ENCODE measurements at places on chromosomes 5 and 9. TPM values are rescaled to one million over a fixed set of nuclear protein-coding genes. Genes with fewer than 3 reads are reported as not detected.

DNA sequence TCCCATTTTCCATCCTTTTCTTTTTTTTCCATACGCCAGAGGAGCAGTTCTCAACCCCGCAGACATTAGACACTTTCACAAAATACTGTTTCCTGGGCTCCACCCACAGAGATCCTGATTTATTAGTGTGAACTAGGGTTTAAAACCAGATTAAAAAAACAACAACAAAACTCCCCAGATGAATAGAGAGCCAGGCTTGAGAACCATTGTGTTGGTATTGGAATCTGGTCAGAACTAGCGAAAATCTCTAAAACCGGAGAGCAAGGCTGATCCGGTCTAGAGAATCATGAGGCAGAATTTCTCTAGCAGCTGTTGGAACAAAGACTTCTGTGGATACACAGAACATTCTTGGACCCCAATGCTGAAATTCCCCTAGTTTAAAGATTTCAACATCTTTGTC, 173.0 kb downstream of the PCSK1 start:
- H3K36me3 ChIP-seq: no peaks in the 10 kb centered on the region
- no peak for DNase-seq
- peaks cover 11% of the 10 kb centered on the region for H3K4me1 ChIP-seq
- no peak overlapping the region for H3K27ac ChIP-seq
- no peak overlapping the region for H3K4me3 ChIP-seq
- no peaks in the 10 kb centered on the region for H3K27me3 ChIP-seq

DNA sequence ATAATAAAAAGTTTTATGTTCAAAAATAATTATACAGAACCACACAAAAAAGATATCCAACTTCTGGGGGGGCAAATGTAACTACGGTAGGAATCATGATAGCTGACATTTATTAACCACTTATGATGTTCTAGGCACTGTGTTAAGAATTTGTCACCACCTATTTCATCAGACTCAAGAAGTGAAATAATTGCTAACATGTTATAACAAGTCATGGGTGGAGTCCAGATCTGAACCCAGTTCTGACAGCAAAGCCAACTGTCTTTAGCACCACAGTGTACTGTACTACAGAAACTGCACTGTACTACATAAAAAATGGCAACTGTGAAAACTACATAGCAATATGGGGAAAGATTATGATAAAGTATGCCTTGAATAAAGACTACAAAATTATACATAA, 3.0 kb upstream of the SAP30L start:
- no peak overlapping the region for H3K27ac ChIP-seq
- no peak overlapping the region for H3K4me3 ChIP-seq
- H3K36me3 ChIP-seq: peaks cover 49% of the 10 kb centered on the region
- no peaks in the 10 kb centered on the region for H3K27me3 ChIP-seq
- DNase-seq: no peak

GRCh38 chr9:114431003-114431402, 43.2 kb upstream of the AKNA start:
- no peak for DNase-seq
- peaks cover under 1% of the 10 kb centered on the region for H3K27me3 ChIP-seq
- no peak overlapping the region for H3K27ac ChIP-seq
- H3K4me1 ChIP-seq: peaks cover 8% of the 10 kb centered on the region

DNA sequence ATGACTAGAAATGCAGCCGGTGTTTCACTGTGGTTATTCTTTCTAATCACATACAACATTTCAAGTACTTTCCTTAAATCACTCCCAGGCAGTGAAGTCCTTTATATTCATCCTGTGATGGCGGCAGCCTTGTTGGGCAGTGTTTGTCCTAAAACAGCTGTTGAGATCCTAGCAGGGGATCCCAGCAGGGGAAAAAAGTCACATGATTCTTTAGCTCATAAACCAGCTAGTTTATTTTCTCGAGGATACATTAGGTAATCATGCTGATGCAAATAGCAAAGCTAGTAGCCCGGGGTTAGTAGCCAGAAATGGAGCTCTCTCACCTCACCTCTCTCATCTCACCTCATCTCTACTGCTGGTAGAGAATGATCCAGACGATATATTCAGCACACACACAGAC, 70.5 kb downstream of the FOXD1 start:
- no peak for DNase-seq
- H3K4me3 ChIP-seq: no peak overlapping the region
- H3K27ac ChIP-seq: no peak overlapping the region
- peaks cover 9% of the 10 kb centered on the region for H3K36me3 ChIP-seq

GRCh38 chr9:134295746-134296250, 30.5 kb upstream of the RXRA start:
- DNase-seq: no peak
- peaks cover 6% of the 10 kb centered on the region for H3K4me1 ChIP-seq
- peaks cover 21% of the 10 kb centered on the region for H3K27me3 ChIP-seq
- no peak overlapping the region for H3K27ac ChIP-seq
- H3K4me3 ChIP-seq: no peak overlapping the region

DNA sequence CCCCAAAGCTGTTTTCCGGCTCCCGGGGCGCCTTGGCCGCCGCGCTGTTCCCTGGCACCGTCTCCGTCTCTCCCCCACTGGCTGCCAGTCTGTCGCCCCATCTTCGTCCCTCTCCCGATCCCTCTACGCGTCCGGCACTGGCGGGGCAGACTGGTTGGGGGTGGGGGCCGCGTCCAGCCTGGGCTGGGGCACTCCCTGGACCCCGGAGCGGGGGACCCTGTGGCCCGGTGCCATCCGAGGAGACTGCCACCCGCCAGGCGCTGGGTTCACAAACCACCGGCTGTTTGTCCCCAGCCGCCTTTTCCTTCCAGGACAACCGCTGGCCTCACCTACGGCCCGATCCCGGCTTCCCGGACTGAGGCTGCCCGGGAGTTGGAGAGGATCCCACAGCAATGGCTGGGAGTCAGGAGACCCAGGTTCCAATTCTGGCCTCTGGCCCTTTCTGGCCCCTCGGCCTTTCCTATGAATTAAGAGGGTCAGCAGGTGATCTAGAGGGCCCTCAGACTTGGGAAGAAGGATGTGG, 1.0 kb upstream of the FIBCD1 start:
- peaks cover 3% of the 10 kb centered on the region for H3K36me3 ChIP-seq
- no peak for DNase-seq
- no peak overlapping the region for H3K27ac ChIP-seq
- peaks cover 12% of the 10 kb centered on the region for H3K4me1 ChIP-seq
- H3K27me3 ChIP-seq: peaks cover 48% of the 10 kb centered on the region

DNA sequence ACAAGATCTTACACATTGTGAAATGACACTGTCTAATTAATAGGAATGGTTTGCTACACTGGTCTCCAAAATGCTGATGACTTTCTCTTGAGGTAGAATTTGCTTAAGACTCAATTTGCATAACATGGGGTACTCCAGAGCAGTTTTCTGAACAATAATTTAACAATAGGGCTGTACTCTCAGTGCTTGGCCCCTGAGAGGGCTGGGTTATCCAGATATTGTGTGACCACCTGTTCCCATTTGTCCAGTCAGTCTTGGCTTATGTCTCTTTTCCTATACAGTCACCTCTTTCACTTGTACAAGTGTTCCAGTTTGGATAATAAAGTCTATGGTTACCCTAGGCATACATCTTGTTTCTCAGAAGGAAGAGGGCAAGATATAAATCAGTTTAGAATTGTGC, 17.9 kb downstream of the ZSWIM6 start:
- no peaks in the 10 kb centered on the region for H3K27me3 ChIP-seq
- no peak for DNase-seq
- no peak overlapping the region for H3K4me3 ChIP-seq
- peaks cover 4% of the 10 kb centered on the region for H3K36me3 ChIP-seq

DNA sequence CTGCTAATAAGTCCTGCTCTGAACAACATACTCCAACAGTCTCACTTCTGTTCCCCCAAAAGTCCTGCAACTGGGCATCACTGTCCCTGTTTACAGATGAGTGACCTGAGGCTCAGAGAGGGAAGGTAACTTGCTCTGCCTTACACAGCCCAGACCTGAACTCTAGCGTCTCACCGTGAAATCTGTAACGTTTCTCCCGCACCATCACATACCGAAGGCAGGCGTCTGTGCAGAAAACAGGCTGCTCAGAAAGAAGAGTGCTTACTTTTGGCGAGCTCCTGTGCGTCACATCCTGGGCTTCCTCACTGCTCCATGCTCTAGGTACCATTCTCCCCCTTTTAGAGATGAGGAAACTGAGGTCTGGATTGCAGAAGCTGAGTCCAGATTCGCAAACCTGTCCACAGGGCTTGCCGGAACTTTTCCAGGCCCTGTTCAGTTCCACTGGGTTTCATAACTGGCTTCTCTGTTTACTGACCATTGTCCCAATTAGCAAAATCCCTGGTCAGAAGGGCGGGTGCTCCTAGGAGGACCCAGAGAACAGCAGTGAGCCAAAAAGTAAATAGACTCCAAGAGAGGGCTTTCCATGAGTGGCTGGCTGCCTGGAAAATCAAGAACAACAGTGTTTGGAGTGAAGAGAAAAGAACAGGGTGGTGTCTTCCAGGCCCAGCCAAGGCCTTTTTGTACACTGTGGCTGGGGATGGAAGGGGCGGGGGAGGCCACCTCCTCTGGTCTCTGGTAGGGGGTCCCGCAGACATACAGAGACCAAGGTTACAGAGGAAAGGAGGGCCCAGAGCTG, 27.1 kb downstream of the GSN start:
- no peak overlapping the region for H3K27ac ChIP-seq
- DNase-seq: no peak
- H3K4me1 ChIP-seq: peaks cover 11% of the 10 kb centered on the region
- H3K27me3 ChIP-seq: peaks cover 14% of the 10 kb centered on the region
- no peak overlapping the region for H3K4me3 ChIP-seq

DNA sequence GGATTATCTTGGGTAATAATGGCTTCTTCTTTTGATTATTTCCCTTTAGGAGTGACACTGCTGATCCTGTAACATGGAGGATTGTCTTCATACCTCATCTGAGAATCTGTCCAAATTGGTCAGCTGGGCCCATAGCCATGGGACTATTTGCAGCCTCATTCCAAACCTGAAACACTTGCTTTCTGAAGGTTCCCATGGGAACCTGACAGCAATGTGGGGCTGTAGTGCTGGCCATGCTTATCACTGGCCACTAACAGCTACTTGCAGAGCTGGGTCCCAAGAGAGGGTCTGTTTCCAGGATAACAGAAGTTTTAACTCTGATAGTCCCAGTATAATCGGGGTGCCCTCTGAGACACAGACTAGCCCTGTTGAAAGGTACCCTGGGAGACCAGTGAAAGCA, 87.4 kb downstream of the KIAA1958 start:
- no peak overlapping the region for H3K27ac ChIP-seq
- H3K27me3 ChIP-seq: no peaks in the 10 kb centered on the region
- no peak overlapping the region for H3K4me3 ChIP-seq
- no peaks in the 10 kb centered on the region for H3K36me3 ChIP-seq
- no peaks in the 10 kb centered on the region for H3K4me1 ChIP-seq

DNA sequence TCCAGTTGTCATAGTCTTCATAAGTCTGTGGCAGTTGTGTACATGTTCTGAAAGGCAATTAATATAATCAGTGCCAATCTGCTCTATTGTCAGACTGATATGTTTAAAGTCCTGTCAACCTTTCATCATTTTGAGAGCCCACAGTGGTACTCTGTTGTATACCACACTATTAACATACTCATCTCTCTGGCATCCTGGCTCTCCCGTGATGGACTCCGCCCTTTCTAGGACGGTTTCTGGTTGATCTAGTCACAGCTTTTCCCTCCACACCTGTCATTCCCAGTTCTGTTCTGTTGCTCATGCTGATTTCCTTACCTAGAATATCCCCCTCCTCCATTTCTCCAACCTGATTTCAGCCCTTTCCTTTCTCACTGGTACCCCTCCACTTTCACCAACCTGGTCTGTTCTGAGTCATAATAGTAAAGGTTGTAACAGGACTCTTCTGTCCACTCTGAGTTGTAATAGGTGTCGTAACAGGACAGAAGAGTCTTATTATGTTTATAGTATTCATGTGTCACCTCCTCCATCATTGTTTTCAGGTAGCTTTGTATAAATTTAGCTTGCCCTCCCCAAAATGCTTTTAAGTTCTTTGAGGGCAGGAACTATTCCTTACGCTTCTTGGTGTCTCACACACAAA, 4.1 kb downstream of the PTCD2 start:
- H3K27ac ChIP-seq: no peak overlapping the region
- H3K4me1 ChIP-seq: peaks cover 27% of the 10 kb centered on the region
- no peaks in the 10 kb centered on the region for H3K27me3 ChIP-seq
- no peak overlapping the region for H3K4me3 ChIP-seq
- no peak for DNase-seq

DNA sequence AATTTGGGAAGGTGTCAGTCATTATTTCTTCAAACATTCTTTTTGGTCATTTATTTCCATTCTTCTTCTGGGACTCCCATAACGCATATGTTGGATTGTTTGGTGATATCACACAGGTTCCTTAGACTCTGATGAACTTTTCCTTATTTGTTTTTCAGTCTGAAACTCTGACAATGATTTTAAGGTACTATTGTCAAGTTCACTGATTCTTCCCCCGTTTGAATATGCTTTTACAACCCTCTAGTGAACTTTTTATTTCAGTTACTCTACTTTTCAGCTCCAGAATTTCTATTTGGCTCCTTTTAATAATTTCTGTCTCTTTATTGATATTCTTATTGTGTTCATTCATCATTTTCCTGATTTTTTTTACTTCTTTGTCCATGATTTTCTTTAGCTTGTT, 92.5 kb upstream of the RORB start:
- H3K27ac ChIP-seq: no peak overlapping the region
- H3K27me3 ChIP-seq: no peaks in the 10 kb centered on the region

GRCh38 chr5:73605223-73606087, 20.5 kb upstream of the ARHGEF28 start:
- H3K36me3 ChIP-seq: no peaks in the 10 kb centered on the region
- H3K4me1 ChIP-seq: no peaks in the 10 kb centered on the region
- no peak overlapping the region for H3K27ac ChIP-seq
- peaks cover 18% of the 10 kb centered on the region for H3K27me3 ChIP-seq
- no peak overlapping the region for H3K4me3 ChIP-seq

DNA sequence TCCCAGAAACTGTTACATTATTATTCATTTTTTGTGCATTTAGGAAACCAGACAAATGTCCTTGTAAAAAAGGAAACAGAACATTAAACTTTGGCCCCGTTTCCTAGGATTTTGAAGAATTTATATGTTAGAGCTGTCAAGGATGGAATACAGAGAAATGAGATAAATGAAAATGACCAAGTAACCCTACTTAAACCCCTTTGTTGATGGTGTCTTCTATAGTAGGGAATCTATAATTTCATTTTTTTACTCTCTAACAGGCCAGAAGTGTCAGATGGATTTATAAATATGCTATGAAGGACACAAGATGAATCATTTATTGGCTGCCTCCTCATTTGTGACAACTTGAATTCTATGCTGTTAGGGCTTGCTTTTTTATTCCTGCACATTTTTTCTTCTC, 1047.1 kb downstream of the PTPRD start:
- no peaks in the 10 kb centered on the region for H3K27me3 ChIP-seq
- no peak for DNase-seq
- no peaks in the 10 kb centered on the region for H3K36me3 ChIP-seq
- no peak overlapping the region for H3K4me3 ChIP-seq
- no peaks in the 10 kb centered on the region for H3K4me1 ChIP-seq

RNF180 gene
- total RNA-seq: not detected

GGTA1 gene
- total RNA-seq: not detected

AMBP gene
- not detected for total RNA-seq

SV2C gene
- total RNA-seq: 0.33 TPM

TMC1 gene
- 0.28 TPM for total RNA-seq

AHRR gene
- total RNA-seq: 24.6 TPM
